ENCODE measurements at places on chromosomes 7 and 10.

DNA sequence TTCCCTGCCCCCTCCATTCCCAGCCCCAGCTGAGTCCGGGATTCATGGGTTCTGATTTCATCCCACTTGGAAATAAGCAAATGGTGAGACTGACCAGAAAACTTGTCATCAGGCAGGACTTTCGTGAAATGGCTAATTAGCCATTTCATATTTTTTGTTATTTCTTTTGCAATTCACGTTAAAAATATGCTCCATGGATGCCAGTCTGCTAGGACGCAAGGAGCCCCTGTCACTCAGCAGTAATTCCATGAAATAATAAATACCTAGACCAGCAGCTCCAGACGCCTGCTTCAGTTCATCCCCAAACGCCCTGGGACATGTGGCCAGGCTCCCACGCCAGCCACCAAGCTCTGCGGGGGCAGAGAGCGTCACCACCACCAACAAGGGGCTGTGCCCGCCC lies 111.0 kb downstream of the TRIL start:
- peaks cover 24% of the 10 kb centered on the region for H3K4me1 ChIP-seq
- no peaks in the 10 kb centered on the region for H3K36me3 ChIP-seq
- no peak for DNase-seq
- H3K27me3 ChIP-seq = peaks cover 25% of the 10 kb centered on the region

GRCh38 chr10:79209831-79210230 lies 137.4 kb upstream of the PPIF start:
- H3K27ac ChIP-seq = no peak overlapping the region
- DNase-seq = no peak
- H3K4me3 ChIP-seq = no peak overlapping the region
- H3K27me3 ChIP-seq = no peaks in the 10 kb centered on the region
- peaks cover 14% of the 10 kb centered on the region for H3K36me3 ChIP-seq

DNA sequence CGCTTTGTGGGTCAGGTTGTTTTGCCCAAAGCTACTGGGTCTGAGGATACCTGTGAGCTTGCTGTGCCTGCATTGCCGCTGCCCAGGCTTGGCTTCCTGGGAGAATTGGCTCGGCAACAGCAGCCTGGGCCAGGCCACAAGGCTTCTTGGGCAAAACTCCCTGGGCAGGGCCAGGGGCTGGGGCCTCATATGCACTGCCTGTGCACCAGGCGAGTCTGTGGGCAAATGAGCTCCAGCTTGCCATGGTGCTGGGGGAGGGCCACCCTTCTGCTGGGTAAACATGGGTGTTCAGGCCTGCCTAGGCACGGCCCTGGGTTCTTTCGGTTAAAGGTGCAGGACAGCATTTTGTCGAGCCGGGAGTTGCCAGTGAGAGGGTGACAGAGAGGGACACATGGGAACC lies 19.4 kb downstream of the ZMIZ1 start:
- no peak overlapping the region for H3K4me3 ChIP-seq
- peaks cover 46% of the 10 kb centered on the region for H3K4me1 ChIP-seq
- no peaks in the 10 kb centered on the region for H3K36me3 ChIP-seq
- H3K27me3 ChIP-seq = no peaks in the 10 kb centered on the region
- DNase-seq = no peak

DNA sequence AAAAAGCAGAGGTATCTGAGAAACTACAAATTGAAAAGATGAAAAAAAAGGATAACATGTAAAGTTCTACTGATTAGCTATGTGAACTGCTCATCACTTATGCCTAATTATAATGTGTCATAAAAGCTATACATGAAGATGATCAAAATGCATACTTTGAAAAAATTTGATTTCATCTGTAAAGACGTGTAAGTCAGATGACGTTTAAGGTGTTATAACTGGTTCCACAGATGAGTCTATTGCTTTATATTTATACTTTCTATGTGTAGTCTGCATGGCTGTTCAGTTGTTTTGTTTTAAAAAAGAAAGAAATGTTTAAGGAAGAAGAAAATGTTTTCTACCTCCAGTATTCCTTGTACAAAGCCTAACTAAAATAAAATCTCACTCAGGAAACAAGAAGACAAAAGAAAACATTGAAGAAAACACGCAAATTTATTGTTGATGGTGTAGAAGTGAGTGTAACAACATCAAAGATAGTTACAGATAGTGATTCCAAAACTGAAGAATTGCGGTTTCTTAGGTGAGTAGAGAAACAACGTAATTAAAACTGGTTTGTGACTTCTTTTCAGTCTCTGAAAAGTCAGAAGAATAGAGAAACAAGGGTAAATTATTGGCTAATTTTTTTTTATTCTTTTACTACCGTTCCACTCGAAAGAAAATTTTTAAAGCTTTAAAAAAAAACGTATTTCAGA lies 38.4 kb downstream of the SLK start:
- no peak overlapping the region for H3K27ac ChIP-seq
- peaks cover 23% of the 10 kb centered on the region for H3K36me3 ChIP-seq
- H3K4me3 ChIP-seq = no peak overlapping the region
- DNase-seq = no peak
- no peaks in the 10 kb centered on the region for H3K4me1 ChIP-seq

DNA sequence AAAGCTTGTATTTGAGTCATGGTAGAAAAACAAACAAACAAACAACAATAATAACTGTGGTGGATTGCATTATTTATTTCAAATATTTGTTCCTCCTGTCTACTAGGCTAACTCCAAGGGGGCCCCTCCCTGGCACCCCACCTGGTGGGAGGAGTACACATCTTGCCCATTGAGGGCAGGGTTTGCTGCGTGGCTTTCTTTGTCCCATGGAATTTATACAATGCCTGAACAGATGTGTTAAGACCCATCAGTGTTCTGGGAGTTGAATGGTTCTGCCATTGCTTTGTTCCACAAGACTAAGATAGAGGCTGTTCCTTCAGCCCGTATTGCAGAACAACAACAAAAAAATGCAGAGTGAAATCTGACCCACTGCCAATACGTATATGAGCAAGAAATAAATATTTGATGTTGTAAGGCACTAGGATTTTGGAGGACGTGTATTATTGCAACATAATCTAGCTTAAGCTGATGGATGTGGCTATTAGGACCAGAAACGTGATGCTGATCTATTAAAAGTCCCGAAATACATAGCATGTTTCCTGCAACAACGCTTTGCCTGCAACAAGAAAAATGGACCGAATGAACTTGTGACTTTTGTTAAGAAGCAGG lies 119.1 kb upstream of the JCAD start:
- no peaks in the 10 kb centered on the region for H3K36me3 ChIP-seq
- H3K4me3 ChIP-seq = no peak overlapping the region

DNA sequence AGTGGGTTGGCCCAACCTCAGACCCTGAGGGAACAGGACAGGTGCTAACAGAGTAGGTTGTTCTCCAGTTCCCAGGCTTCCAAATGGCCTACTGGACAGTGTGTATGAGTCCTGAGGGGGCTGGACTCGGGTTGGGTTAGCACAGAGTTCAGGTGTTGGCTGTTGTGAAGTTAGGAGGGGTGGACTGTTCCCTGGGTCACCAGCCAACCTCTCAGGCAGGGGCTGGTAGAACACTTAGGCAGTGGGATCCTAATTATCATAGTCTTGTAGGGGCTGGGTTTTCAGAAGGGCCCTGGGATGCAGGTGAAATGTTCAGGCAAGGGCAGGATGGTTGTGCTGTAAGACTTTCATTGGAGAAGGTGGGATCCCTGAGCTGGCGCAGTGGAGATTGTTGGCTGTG lies 293.0 kb downstream of the ZWINT start:
- no peak overlapping the region for H3K4me3 ChIP-seq
- H3K4me1 ChIP-seq = peaks cover 2% of the 10 kb centered on the region
- DNase-seq = no peak
- no peaks in the 10 kb centered on the region for H3K36me3 ChIP-seq
- H3K27me3 ChIP-seq = no peaks in the 10 kb centered on the region
- no peak overlapping the region for H3K27ac ChIP-seq

DNA sequence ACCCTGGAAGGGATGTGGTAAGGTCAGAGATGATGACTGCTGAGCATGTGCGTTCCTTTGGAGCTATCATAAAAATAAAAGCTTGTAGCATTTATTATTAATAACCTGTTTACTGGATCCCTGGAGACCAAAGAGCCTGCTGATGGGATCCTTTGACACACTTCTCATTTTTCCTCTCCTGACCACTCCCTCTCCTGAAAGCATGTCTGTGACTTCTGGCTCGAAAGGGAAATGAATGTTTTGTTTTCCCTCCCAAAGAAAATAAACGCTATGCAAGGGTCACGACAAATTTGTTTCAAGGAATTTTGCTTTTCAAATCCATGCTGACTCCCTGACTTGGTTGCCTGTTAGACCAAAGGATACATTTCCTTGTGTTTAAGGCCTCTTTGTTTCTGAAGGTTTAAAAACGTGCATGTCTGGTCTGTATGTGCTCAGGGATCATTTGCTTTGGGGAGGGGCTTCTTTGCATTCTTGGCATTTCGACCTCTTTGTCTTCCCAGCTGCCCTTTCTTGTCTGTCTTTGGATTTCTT lies 185.1 kb upstream of the AGK start:
- peaks cover 12% of the 10 kb centered on the region for H3K4me1 ChIP-seq
- H3K27ac ChIP-seq = peak overlapping the region; percentile 85
- H3K27me3 ChIP-seq = no peaks in the 10 kb centered on the region
- no peaks in the 10 kb centered on the region for H3K36me3 ChIP-seq
- H3K4me3 ChIP-seq = no peak overlapping the region
- no peak for DNase-seq

GRCh38 chr10:89280508-89280907 lies 21.3 kb upstream of the IFIT2 start:
- H3K4me1 ChIP-seq = peaks cover 14% of the 10 kb centered on the region
- no peaks in the 10 kb centered on the region for H3K36me3 ChIP-seq

- H3K4me1 ChIP-seq = peaks cover 21% of the 10 kb centered on the region
- no peaks in the 10 kb centered on the region for H3K36me3 ChIP-seq
- no peak overlapping the region for H3K27ac ChIP-seq
- H3K27me3 ChIP-seq = peaks cover 3% of the 10 kb centered on the region
- no peak overlapping the region for H3K4me3 ChIP-seq
- DNase-seq = no peak
These were observed 59.6 kb upstream of the FAM180A start for GRCh38 chr7:135808206-135808605.

- no peak overlapping the region for H3K27ac ChIP-seq
- H3K36me3 ChIP-seq = no peaks in the 10 kb centered on the region
- no peak for DNase-seq
- peaks cover 15% of the 10 kb centered on the region for H3K27me3 ChIP-seq
These were observed 3.7 kb downstream of the NACAD start for GRCh38 chr7:45084901-45085618.

- H3K27ac ChIP-seq = no peak overlapping the region
- no peak overlapping the region for H3K4me3 ChIP-seq
- no peaks in the 10 kb centered on the region for H3K36me3 ChIP-seq
- no peak for DNase-seq
- H3K27me3 ChIP-seq = no peaks in the 10 kb centered on the region
These were observed 169.3 kb downstream of the MAGI2 start for GRCh38 chr7:79284211-79284610.

- no peak for DNase-seq
- no peaks in the 10 kb centered on the region for H3K27me3 ChIP-seq
- no peak overlapping the region for H3K27ac ChIP-seq
- peaks cover 13% of the 10 kb centered on the region for H3K4me1 ChIP-seq
These were observed 25.3 kb downstream of the CHCHD3 start for GRCh38 chr7:133056370-133057238.

DNA sequence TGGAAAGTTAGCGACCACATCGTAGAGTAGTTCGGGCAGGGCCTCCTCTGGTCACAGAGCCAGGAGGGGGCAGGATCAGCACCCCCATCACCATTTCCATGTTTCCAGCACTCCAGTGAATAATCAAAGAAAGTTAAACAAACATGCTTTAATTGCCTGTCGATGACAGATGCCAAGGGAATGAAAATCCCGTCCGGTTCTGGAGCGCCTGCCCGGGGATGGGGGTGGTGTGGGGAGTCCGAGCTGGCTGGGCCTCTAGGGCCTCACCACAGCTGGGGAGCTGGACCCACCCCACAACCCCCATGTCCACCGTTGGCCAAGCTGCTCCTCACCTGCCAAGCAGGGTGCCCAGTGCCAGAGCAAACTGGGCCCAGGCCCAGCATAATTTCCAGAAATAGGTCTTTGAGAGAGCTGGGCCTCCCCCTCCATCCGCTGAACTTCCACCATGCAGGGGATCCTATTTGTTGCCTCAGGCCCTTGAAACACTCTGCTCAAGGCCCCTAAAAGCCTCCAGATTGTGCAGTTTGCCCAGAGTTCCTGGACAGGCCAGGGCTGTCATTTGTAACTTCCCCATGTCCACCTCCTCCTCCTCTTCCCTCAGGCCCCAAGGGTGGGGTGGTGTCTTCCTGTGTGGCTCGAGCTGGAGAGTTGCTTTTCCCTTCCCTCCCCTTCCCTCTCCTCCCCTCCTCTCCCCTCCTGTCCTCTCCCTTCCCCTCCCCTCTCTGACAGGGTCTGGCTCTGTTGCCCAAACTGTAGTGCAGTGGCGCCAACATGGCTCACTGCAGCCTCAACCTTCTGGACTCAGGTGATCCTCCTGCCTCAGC lies 101.0 kb downstream of the MYL10 start:
- H3K27me3 ChIP-seq = no peaks in the 10 kb centered on the region
- no peaks in the 10 kb centered on the region for H3K4me1 ChIP-seq
- DNase-seq = no peak
- H3K4me3 ChIP-seq = no peak overlapping the region

DNA sequence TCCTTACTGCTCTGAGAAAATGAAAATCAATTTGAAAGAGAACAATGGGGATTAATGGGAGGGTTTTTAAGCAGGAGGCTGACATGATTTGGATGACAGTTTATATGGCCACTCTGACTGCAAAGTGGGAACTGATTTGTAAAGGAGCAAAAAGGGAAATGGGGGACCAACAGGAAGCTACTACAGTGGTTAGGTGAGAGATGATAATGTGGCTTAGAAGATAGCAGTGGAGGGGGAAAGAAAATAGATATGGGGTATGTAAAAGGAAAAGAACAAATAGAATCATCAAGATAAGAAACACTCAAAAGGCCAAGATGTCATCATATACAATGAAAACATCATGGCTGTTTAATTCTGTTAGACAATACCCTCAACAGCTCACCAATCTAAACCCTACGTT lies 177.5 kb downstream of the ANK3 start:
- peaks cover 2% of the 10 kb centered on the region for H3K4me1 ChIP-seq
- H3K27ac ChIP-seq = no peak overlapping the region
- no peak for DNase-seq
- H3K4me3 ChIP-seq = no peak overlapping the region

- DNase-seq = no peak
- H3K36me3 ChIP-seq = peaks cover 10% of the 10 kb centered on the region
- H3K4me3 ChIP-seq = no peak overlapping the region
- no peak overlapping the region for H3K27ac ChIP-seq
- peaks cover 3% of the 10 kb centered on the region for H3K27me3 ChIP-seq
These were observed 10.1 kb upstream of the ADAP1 start for GRCh38 chr7:964401-965231.

DNA sequence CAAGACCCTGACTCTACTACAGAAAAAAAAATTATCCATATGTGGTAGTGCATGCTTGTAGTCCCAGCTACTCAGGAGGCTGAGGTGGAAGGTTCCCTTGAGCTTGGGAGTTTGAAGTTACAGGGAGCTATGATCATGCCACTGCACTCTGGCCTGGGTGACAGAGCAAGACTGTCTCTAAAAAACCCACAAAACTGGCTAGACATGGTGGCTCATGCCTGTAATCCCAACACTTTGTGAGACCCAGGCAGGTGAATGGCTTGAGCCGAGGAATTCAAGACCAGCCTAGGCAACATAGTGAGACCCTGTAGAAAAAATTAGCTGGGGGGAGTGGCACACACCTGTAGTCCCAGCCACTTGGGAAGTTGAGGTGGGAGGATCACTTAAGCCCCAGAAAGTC lies 32.9 kb upstream of the CHST3 start:
- no peaks in the 10 kb centered on the region for H3K4me1 ChIP-seq
- H3K27ac ChIP-seq = no peak overlapping the region
- no peak overlapping the region for H3K4me3 ChIP-seq
- no peak for DNase-seq

GRCh38 chr10:13099666-13100348 lies at the start of gene OPTN:
OPTN (plus strand) TSS chr10:13100163; CDS start chr10:13109123, 8,960 bp downstream.
- H3K4me1 ChIP-seq = peaks cover 7% of the 10 kb centered on the region
- no peaks in the 10 kb centered on the region for H3K36me3 ChIP-seq
- H3K27ac ChIP-seq = peak within 1 kb of the TSS; percentile 85
- peaks cover 35% of the 10 kb centered on the region for H3K27me3 ChIP-seq
- peak; percentile 49 for DNase-seq

Measured in progenitor cell of endocrine pancreas (in vitro differentiated cells).